ENCODE measurements at places on chromosomes 5 and 9. TPM values are rescaled to one million over a fixed set of nuclear protein-coding genes. Genes with fewer than 3 reads are reported as not detected.

FAM193B gene
- total RNA-seq: 113 TPM

PCDHA9 gene
- total RNA-seq: 0.13 TPM

HTR1A gene
- 0.52 TPM for total RNA-seq

CDH9 gene
- total RNA-seq: not detected

DNA sequence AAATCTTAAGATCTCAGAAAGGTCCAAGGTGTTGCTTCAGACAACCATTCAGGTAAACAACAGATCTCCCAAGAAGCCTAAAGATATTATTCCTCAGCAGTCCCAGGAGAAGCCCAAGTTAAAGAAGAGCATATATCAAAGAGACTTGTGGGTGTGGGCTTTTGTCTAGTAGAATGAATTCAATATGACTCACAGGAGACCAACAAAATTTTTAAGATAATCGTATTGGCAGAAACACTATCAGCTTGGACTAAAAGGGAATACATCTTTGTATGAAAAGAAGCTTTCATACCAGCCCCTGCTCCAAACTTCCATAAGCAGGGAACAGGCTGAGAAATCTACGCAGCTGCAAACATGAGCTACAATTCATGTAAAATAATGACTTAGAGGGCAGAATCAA, 10.2 kb downstream of the CTNNAL1 start:
- H3K27me3 ChIP-seq: no peaks in the 10 kb centered on the region
- no peak for DNase-seq
- no peaks in the 10 kb centered on the region for H3K36me3 ChIP-seq
- H3K27ac ChIP-seq: no peak overlapping the region
- H3K4me1 ChIP-seq: no peaks in the 10 kb centered on the region
- no peak overlapping the region for H3K4me3 ChIP-seq

DNA sequence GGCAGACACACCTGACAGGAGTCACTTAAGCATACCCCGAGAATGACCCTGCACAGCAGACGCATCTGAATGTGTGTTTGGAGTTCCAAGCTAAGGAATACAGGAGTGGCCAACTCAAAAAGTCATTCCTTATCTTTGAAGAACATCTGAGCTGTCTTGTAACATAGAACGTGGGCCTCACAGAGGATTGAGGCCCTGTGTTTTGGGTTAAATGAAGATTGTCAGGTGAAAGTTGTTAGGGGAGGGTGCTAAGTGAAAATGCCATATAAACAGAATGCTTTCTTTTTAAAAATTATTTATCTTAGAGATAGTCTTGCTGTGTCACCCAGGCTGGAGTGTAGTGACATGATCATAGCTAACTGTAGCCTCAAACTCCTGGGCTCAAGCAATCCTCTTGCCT, 100.9 kb downstream of the PIK3R1 start:
- H3K4me1 ChIP-seq: no peaks in the 10 kb centered on the region
- DNase-seq: no peak
- H3K27ac ChIP-seq: no peak overlapping the region
- no peak overlapping the region for H3K4me3 ChIP-seq
- no peaks in the 10 kb centered on the region for H3K27me3 ChIP-seq
- no peaks in the 10 kb centered on the region for H3K36me3 ChIP-seq

GRCh38 chr5:166349046-166349445, 1942.4 kb upstream of the WWC1 start:
- no peaks in the 10 kb centered on the region for H3K4me1 ChIP-seq
- DNase-seq: no peak
- no peaks in the 10 kb centered on the region for H3K36me3 ChIP-seq
- H3K4me3 ChIP-seq: no peak overlapping the region

- no peaks in the 10 kb centered on the region for H3K27me3 ChIP-seq
- no peak overlapping the region for H3K4me3 ChIP-seq
- no peak overlapping the region for H3K27ac ChIP-seq
- no peaks in the 10 kb centered on the region for H3K36me3 ChIP-seq
- DNase-seq: no peak
Measured at GRCh38 chr9:133958756-133959155, 33.4 kb downstream of the VAV2 start.

DNA sequence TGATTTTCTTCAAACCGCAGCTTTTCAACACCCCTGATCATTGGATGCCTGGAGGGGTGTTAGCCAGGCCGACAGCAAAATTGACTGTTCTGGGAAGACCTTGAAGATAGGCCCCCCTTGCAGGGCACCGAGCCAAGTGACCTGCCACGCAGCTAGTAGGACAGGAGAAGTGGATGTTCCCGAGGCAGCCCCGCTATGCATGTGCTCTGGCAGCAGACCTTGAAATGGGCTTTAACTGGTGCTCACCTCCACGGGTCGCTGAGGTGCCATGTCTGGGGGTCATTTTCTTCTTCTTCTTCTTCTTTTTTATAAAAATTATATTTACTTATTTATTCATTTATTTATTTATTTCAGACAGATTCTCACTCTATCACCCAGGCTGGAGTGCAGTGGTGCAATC, 12.6 kb downstream of the FGF18 start:
- no peak overlapping the region for H3K27ac ChIP-seq
- H3K36me3 ChIP-seq: no peaks in the 10 kb centered on the region
- H3K4me1 ChIP-seq: no peaks in the 10 kb centered on the region
- H3K4me3 ChIP-seq: no peak overlapping the region
- peak; percentile 52 for DNase-seq

DNA sequence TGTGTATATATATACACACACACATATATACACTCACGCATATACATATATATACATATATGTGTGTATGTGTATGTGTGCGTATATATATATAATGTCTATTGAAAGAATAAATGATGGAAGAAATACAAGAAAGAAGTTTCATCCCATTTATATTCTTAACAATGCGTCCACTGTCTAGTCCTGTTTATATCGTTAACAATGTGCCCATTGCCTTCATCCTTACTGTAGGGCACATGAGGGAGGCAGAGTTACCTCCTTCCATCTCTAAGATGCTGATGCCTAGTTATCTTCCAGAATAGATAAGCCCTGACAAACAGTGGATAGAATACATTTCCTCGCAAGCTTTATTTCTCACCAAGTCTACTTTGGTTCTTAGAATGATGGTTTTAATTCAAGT, 389.8 kb upstream of the SEMA6A start:
- no peak overlapping the region for H3K27ac ChIP-seq
- DNase-seq: no peak
- no peaks in the 10 kb centered on the region for H3K27me3 ChIP-seq
- no peaks in the 10 kb centered on the region for H3K4me1 ChIP-seq
- H3K36me3 ChIP-seq: no peaks in the 10 kb centered on the region

GRCh38 chr5:56145106-56145505, 88.0 kb downstream of the ANKRD55 start:
- H3K4me1 ChIP-seq: no peaks in the 10 kb centered on the region
- no peaks in the 10 kb centered on the region for H3K36me3 ChIP-seq
- no peak for DNase-seq
- no peak overlapping the region for H3K4me3 ChIP-seq
- H3K27ac ChIP-seq: no peak overlapping the region

- peak overlapping the region; percentile 5 for H3K4me3 ChIP-seq
- H3K27me3 ChIP-seq: no peaks in the 10 kb centered on the region
- DNase-seq: no peak
- no peaks in the 10 kb centered on the region for H3K36me3 ChIP-seq
Measured at GRCh38 chr9:111632695-111633388, 1.7 kb downstream of the DNAJC25 start.

- H3K4me1 ChIP-seq: no peaks in the 10 kb centered on the region
- no peak for DNase-seq
- no peaks in the 10 kb centered on the region for H3K27me3 ChIP-seq
- H3K4me3 ChIP-seq: no peak overlapping the region
Measured at GRCh38 chr5:96014395-96014794, 52.7 kb upstream of the ELL2 start.

DNA sequence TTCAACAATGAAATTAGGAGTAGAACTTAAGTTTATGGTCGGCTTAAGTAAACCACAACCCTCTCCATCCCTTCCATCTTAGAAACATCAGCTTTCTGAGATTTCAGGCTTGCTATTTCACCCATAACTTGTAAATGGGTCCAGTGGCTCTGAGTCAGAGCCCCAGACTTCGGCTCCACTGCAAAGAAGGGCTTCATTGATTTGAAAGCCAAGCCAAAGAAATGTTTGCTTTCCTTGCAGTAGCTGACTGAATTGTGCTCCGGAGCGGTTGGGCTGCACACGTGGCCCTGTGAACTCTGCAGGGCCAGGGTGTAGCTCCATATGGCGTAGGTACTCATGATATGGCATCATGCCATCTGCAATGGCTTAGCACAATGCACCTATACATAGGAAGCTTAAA, 57.0 kb downstream of the NREP start:
- H3K27ac ChIP-seq: no peak overlapping the region
- H3K36me3 ChIP-seq: no peaks in the 10 kb centered on the region
- H3K27me3 ChIP-seq: no peaks in the 10 kb centered on the region
- H3K4me3 ChIP-seq: no peak overlapping the region

GRCh38 chr9:84850830-84851392, 181.4 kb downstream of the NTRK2 start:
- no peaks in the 10 kb centered on the region for H3K36me3 ChIP-seq
- no peak overlapping the region for H3K4me3 ChIP-seq
- H3K27me3 ChIP-seq: no peaks in the 10 kb centered on the region

DNA sequence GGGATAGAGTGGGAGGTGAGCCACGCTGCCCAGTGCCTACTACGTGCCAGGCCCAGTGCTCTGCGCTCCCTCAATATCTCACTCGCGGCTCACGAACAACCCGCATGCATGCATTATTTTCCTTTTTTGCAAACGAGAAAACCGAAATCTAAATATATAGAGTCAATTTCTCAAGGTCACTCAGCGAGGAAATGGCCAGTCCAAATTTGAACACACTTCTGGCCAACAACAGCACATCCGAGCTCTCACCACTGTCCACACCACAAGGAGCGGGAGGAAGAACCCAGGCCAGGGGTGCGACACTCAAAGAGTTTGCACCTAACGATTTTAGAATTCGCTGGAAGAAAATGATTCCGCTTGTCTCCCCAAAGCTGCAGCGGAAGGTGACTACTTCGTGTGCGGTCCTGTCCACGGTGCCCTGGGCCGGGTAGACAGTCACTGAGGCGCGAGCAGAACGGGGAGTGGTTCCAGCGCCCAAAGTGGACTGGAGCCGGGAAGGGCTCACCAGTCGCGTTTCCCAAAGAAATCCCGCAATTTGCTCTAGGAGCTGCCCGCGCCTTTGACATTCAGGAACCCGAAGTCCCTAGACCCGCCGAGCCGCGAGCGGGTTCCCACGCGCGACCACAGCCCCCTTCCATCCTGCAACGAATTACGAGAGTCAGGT, 1.1 kb upstream of the TLX3 start:
- no peaks in the 10 kb centered on the region for H3K4me1 ChIP-seq
- peaks cover 3% of the 10 kb centered on the region for H3K27me3 ChIP-seq
- no peak overlapping the region for H3K4me3 ChIP-seq
- H3K27ac ChIP-seq: no peak overlapping the region
- DNase-seq: no peak

DNA sequence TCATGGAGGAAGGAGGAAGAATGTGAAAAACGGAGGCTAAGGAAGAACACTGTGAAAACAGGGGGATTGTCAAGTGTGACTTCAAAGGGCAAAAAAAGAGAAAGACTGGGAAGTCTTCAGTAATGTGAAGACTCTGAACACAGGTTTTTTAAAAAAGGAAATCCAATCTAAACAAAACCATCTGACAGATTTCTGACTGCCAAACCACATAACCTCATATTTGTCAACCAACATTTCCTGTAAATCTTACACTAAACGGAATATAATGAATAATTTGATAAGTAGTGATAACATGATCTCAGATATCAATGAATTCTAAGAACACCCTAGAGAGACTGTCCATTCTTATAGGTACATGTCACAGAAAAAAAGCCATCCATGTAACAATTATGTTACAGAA, 124.7 kb downstream of the FBN2 start:
- no peaks in the 10 kb centered on the region for H3K27me3 ChIP-seq
- no peak overlapping the region for H3K4me3 ChIP-seq
- no peak overlapping the region for H3K27ac ChIP-seq
- H3K4me1 ChIP-seq: no peaks in the 10 kb centered on the region
- H3K36me3 ChIP-seq: no peaks in the 10 kb centered on the region
- no peak for DNase-seq

- H3K27me3 ChIP-seq: peaks cover 1% of the 10 kb centered on the region
- H3K36me3 ChIP-seq: no peaks in the 10 kb centered on the region
- H3K4me3 ChIP-seq: no peak overlapping the region
- no peak for DNase-seq
- H3K27ac ChIP-seq: no peak overlapping the region
- no peaks in the 10 kb centered on the region for H3K4me1 ChIP-seq
Measured at GRCh38 chr5:171299851-171300250, 9.2 kb upstream of the TLX3 start.

DNA sequence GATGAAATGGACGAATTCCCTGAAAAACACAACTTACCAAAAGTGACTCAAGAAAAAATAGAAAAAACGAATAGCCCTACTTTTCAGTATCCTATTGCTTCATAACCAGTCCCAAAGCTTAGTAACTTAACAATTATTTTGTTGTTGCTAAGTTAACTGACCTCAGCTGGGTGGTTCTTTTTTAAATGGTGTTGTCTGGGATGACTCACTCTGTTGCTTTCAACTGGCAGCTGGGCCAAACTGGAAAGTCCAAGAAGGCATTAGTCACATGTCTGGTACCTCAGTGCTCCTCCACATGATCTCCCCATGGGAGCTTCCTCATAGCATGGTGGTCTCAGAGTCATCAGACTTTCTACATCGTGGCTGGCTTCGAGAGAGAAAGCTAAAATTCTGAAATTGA, 47.8 kb upstream of the ADAMTS2 start:
- H3K4me1 ChIP-seq: no peaks in the 10 kb centered on the region
- H3K4me3 ChIP-seq: no peak overlapping the region
- H3K27ac ChIP-seq: no peak overlapping the region
- H3K27me3 ChIP-seq: no peaks in the 10 kb centered on the region
- no peaks in the 10 kb centered on the region for H3K36me3 ChIP-seq
- no peak for DNase-seq

DNA sequence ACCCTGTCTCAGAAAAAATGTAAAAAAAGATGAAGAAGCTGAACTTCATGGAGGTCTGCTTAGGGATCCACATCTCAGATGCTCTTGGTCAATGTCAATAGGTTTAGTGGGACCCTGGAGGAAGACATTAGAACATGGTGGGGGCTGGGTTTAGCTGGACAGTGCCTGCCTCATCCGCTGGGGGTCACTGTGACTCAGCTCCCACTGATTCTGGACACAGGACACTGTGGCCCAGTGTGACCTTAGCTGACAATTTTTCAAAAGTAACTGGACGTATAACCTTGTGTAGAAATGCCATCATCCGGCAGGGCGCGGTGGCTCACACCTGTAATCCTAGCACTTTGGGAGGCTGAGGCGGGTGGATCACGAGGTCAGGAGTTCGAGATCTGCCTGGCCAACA, 7.3 kb upstream of the HNRNPAB start:
- H3K36me3 ChIP-seq: no peaks in the 10 kb centered on the region
- no peak for DNase-seq
- no peaks in the 10 kb centered on the region for H3K27me3 ChIP-seq

- no peak for DNase-seq
- H3K27me3 ChIP-seq: no peaks in the 10 kb centered on the region
- H3K36me3 ChIP-seq: no peaks in the 10 kb centered on the region
- H3K4me1 ChIP-seq: no peaks in the 10 kb centered on the region
Measured at GRCh38 chr5:61431923-61432620, 100.0 kb downstream of the ZSWIM6 start.
